A549 treated with dexamethasone at 1 μM for 4 hours (cell line): ENCODE measurements at places on chromosomes 1 and 21. TPM values are rescaled to one million over a fixed set of nuclear protein-coding genes. Genes with fewer than 3 reads are reported as not detected.

Gene TSPAN1
- 1.7 to 2.6 TPM (median 2.3 TPM) in 5 replicates for total RNA-seq

Gene ADORA1
- 0.46 to 0.94 TPM (median 0.67 TPM) in 5 replicates for total RNA-seq

Gene ARTN
- total RNA-seq = 0.10 to 0.48 TPM (median 0.17 TPM) in 4 of 5 replicates, not detected in the other

Gene SMCP
- not detected in 5 replicates for total RNA-seq

Gene KRTAP12-2
- not detected in 5 replicates for total RNA-seq

Gene PCP4L1
- total RNA-seq = 0.07 to 0.12 TPM (median 0.09 TPM) in 3 of 5 replicates, not detected in the others

Gene NBPF10
- 1.0 to 1.4 TPM (median 1.2 TPM) in 5 replicates for total RNA-seq

Gene VSIG8
- total RNA-seq = 0.06 to 0.11 TPM in 2 of 5 replicates, not detected in the others

Gene SH3BGR
- 0.26 to 1.4 TPM (median 0.60 TPM) in 5 replicates for total RNA-seq

Gene TMPRSS15
- not detected in 5 replicates for total RNA-seq

Gene FYB2
- not detected in 5 replicates for total RNA-seq

Gene HCN3
- total RNA-seq = 3.1 to 5.7 TPM (median 5.4 TPM) in 5 replicates

Gene KRTAP7-1
- not detected in 5 replicates for total RNA-seq

Gene PSMA5
- 86.2 to 112 TPM (median 87.9 TPM) in 5 replicates for total RNA-seq

Gene UQCRHL
- 5.5 to 10.6 TPM (median 5.7 TPM) in 5 replicates for total RNA-seq

Gene FBXO28
- total RNA-seq = 25.1 to 34.3 TPM (median 31.7 TPM) in 5 replicates

Gene GPATCH2
- 7.3 to 9.9 TPM (median 8.5 TPM) in 5 replicates for total RNA-seq

Gene DAB1
- total RNA-seq = not detected in 5 replicates

Gene IRF6
- total RNA-seq = 0.13 to 0.29 TPM (median 0.21 TPM) in 5 replicates

Gene ARHGEF19
- total RNA-seq = 5.1 to 5.9 TPM (median 5.2 TPM) in 5 replicates

Gene BNIPL
- 0.07 to 0.17 TPM (median 0.11 TPM) in 4 of 5 replicates, not detected in the other for total RNA-seq

Gene CD84
- total RNA-seq = not detected in 5 replicates

Gene MIXL1
- total RNA-seq = 0.08 to 0.14 TPM (median 0.09 TPM) in 3 of 5 replicates, not detected in the others

Gene KIF14
- total RNA-seq = 7.8 to 12.8 TPM (median 11.5 TPM) in 5 replicates

Gene PGBD5
- total RNA-seq = 0.35 to 0.60 TPM (median 0.41 TPM) in 5 replicates

Gene KCNJ9
- total RNA-seq = not detected in 5 replicates

Gene IGSF9
- total RNA-seq = 0.14 to 0.21 TPM (median 0.19 TPM) in 5 replicates

Gene MANEAL
- total RNA-seq = 20.6 to 26.6 TPM (median 26.3 TPM) in 5 replicates

Gene RYR2
- 0.02 to 0.06 TPM (median 0.04 TPM) in 4 of 5 replicates, not detected in the other for total RNA-seq

Gene OR10K2
- not detected in 5 replicates for total RNA-seq

Gene KCNK1
- 16.0 to 24.6 TPM (median 19.6 TPM) in 5 replicates for total RNA-seq

Gene UBE2J2
- 37.3 to 49.1 TPM (median 46.4 TPM) in 5 replicates for total RNA-seq
